ENCODE measurements at places on chromosomes 2 and 18.
A peak's percentile ranks its signal among the peaks of the same experiment; 100 is the strongest.

GRCh38 chr2:165621086-165621560, 151.6 kb downstream of the CSRNP3 start:
- DNase-seq: no peak

DNA sequence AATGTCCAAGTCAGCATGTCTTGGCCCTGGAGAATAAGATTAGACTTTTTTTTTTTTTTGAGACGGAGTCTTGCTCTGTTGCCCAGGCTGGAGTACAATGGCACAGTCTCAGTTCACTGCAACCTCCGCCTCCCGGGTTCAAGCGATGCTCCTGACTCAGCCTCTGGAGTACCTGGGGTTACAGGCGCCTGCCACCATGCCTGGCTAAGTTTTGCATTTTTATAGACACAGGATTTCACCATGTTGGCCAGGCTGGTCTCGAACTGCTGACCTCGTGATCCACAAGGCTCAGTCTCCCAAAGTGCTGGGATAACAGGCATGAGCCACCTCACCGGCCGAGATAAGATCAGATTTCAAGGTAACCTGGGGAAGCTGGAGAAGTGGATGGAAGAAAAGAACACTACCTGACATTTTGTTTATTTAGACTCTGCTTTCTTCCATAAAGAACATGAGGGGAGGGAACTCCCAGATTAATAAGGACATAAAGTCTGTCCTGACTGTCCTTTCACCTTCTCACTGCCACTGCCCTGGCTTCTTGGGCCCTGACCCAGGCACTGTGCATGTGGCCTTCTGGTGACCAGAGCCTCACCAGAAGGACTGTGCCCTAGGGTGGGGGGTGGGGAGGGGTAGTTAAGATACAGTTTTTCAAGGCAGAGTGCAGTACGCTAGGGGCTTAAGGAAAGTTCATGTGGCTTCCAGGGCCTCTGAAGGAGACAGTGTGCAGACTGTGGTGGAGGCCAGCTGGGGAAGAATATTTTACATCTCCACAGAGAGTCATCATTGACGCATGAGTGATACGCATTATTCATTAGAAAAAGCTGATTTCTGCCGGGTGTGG, 4.8 kb upstream of the IMPA2 start:
- no peak for DNase-seq

- DNase-seq: no peak
Measured at GRCh38 chr2:239214725-239215124, 186.1 kb downstream of the HDAC4 start.

DNA sequence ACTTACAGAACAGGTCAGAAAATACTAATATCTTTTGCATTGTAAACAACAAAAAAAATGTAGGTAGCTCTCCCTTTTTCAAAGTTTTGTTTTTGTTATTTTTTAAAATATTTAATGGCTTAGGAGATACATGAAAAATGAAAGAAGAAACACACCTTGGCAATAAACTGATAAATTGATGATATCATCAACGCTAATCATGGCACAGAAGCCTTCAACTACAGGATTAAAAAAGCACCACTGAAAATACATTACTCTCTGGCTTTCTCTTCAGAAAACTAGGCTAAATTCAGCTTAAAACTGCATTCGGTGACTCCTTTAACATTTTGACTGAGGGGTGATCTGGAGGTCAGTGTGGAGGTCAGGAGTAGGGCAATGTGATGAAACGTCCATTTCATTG, 1018.8 kb upstream of the FANCL start:
- no peak for DNase-seq

DNA sequence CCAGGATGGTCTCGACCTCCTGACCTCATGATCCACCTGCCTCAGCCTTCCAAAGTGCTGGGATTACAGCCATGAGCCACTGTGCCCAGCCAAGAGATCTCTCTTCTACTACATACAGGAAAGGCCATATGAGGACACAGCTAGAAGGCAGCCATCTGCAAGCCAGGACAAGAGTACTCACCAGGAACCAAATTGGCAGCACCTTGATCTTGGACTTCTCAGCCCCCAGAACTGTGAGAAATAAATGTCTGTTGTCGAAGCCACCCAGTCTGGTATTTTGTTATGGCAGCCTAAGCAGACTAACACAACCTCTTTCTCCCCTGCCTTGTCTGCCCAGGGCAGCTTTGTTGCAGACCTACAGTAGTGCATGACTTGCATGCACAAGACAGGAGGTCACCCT, 211.3 kb upstream of the HAAO start:
- no peak for DNase-seq

- no peak for DNase-seq
Measured at GRCh38 chr2:132593171-132593570, 76.8 kb downstream of the LYPD1 start.

- DNase-seq: no peak
Measured at GRCh38 chr2:120226316-120226715, 3.1 kb upstream of the TMEM185B start.

- DNase-seq: no peak
Measured at GRCh38 chr2:165289069-165289468, 49.9 kb downstream of the SCN2A start.

- no peak for DNase-seq
Measured at GRCh38 chr2:58135861-58136260, 89.3 kb downstream of the VRK2 start.

- DNase-seq: no peak
Measured at GRCh38 chr2:62254424-62255266, 58.7 kb downstream of the B3GNT2 start.

GRCh38 chr18:46346213-46346612, 242.0 kb downstream of the HAUS1 start:
- DNase-seq: no peak

DNA sequence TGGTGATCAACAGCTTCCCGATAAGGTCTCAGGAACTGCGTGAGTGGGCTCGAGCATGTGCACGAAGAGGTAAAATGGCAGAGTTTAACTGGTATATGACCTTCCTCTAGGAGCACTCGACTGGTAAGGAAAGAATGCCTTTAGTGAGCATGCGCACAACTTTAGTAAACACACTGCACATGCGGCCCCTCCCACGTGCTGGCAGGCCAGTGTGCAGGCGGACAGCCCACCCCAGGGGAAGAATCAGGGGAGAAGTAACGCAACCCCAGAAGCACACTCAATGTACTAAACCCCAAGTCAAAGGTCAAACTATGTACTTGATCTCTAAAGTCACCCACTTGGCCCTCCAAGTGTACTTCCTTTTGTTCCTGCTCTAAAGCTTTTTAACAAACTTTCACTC, 28.7 kb upstream of the SLC25A52 start:
- DNase-seq: no peak

GRCh38 chr2:217064234-217065011, 204.6 kb upstream of the TNP1 start:
- DNase-seq: no peak

DNA sequence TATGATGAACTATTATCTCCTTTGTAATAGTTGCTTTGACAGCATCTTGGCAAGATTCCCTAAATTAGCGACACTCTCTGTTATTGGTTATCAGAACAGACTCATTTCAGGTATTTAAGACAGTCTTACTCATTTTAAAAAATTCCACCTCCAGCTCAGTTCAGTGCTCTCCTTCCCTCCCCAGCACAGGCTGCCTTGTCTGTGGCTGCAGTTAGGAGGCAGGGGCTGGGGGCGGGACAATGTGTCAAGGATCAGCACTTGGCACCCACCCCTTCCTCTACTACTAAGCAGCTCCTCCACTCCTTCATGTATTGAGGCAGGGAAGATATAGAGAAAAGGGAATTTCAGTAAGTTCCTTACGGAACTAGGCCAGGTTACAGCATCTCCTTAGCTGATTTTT, 85.0 kb downstream of the VSNL1 start:
- no peak for DNase-seq

GRCh38 chr18:13077473-13077872, 86.3 kb downstream of the CEP192 start:
- DNase-seq: no peak

DNA sequence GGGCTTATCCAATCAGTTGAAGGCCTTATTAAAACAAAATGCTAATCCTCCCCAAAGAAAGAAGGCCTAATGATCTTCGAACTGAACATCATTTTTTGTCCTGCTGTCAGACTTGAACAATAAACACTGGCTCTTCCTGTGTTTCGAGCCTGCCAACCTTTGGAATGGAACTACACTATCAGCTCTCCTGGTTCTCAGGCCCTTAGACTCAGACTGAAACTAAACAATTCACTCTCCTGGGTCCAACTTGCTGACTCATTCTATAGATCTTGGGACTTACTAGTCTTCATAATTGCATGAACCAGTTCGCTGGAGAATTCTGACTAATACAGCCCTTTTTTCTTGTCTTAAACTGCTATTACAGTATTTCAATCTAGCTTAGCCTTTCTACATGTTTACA, 235.2 kb downstream of the LNPK start:
- DNase-seq: no peak

GRCh38 chr18:59950215-59950944, 50.6 kb downstream of the PMAIP1 start:
- no peak for DNase-seq

DNA sequence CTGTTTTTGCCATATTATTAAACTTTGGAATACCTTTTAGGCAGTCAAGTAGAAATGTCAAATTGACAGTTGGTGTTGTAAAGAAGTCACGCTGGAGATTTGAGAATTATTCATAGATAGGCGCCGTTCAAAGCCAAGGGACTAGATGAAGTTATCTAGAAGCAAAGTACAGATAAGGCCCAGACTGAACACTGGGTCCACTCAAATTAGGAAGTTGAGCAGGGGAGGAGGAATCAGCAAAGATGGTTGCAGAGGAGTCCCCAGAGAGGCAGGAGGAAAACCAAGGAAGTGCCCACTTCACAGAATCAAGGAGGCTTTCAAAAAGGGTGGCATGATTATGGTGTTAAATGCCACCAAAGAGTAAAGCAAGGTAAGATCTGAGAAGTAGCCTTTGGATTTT, 9.6 kb upstream of the ALS2 start:
- DNase-seq: no peak

GRCh38 chr18:37450434-37451132, 115.0 kb downstream of the CELF4 start:
- DNase-seq: no peak

GRCh38 chr2:132811148-132811915, 141.3 kb upstream of the LYPD1 start:
- no peak for DNase-seq

DNA sequence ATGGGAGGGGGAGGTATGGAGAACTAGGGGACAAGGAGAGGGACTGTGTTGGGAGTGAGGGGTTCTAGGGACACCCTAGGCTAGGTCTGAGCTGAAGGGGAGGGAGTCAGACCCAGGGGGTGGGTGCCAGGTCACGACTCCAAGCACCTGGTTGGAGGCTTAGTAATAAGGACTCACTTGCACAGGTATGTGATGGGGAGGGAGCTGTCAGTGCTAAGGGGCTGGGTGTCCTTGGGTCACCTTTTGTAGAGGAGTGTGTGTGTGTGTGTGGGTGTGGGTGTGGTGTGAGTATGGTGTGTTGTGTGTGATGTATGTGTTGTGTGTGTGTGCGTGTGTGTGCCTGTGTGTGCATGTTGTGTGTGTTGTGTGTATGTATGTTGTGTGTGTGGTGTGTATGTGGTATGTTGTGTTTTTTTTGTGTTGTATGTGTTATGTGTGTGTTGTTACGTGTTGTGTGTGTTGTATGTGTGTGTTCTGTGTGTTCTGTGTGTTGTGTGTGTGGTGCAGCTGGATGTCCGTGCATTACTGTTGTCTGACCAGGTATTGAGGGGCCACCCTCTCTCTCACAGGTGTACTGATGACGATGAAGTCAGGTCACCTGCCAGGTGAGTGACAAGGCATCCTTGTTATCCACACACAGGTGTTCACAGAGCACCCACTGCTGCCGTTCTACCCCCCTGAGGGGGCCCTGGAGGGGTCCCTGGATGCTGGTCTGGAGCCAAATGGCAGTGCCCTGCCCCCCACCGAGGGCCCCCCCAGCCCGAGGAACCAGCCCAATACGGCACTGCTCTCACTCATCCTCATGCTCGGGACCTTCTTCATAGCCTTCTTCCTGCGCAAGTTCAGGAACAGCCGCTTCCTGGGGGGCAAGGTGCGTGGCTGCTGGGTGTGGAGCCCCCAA, 9.8 kb downstream of the SLC4A3 start:
- no peak for DNase-seq

DNA sequence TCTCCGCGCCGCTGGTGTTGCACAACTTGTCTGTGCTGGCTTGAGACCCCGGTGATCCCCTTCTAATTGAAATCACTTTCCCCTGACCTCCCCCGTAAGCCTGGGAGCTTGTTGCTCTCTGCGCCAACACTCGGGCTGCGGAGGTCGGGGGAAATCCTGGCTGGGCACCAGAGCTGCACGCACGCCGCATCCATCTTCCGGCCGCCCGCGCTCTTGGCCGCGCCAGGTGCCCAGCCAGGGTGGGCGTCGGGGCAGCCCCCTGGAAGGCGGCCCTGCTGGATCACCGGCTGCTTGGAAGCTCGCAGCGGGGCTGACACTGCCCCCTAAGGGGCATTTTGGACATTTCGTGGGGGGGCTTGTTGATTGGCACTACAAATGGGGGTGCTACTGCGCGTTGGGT, 280.3 kb upstream of the SKOR2 start:
- DNase-seq: no peak

DNA sequence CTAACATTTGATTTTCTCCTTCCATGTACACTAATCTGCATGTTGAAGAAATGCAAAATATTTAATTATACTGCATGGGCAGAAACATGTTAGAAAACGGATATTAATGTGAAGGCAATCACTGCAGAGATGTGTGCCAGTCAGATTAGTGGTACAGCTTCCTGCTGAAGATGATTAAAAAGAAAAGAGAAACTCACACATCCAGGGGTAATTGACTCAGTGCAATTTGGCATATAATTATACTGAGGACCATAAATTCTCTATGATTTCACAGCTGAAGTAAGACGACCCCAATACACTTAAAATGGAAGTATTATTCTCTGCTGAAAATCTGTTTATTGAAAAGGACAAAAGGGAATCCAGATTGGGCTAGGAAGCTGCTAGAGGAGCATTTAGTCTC, 243.4 kb downstream of the TGIF1 start:
- DNase-seq: no peak

DNA sequence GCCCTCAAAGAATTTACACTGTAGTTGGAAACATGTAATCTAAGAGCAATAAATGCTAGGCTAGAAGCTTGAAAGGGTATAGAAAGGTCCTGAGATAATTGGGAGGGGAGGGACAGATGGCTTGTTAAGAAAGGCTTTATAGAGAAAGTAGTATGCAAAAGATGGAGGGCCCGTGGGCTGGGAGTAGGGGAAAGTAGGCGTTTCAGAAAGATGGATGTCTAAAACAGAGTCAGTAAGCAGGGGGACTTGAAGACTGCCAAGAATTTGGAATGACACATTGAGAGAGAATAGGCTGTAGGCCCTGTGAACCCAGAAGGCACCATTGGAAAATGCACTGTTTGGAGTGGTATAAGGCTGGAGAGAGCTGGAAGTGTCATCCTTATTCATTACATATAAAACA, 822 bp downstream of the PSMG2 start:
- DNase-seq: peak; percentile 16

DNA sequence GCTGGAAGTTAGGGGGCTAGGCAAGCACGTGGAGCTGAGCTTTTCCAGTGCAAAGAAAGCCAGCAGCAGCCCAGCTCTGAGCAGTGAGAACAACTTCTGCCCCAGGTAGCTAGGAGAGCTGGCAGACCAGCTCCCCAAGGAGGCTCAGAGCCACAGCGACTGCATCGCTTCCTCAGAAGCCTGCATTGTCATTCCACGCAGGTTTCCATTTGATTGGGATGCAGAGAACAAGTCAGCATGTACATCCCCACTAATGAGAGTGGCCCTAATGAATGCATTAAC, 45.1 kb downstream of the C1QL2 start:
- no peak for DNase-seq

GRCh38 chr2:212228743-212229171, 309.8 kb downstream of the ERBB4 start:
- no peak for DNase-seq

- DNase-seq: no peak
Measured at GRCh38 chr2:100289020-100289419, 33.3 kb downstream of the LONRF2 start.
